Glomerular endothelial cell (primary cell): ENCODE measurements at places on chromosomes 1 and 21. TPM values are rescaled to one million over a fixed set of nuclear protein-coding genes. Genes with fewer than 3 reads are reported as not detected.

The AXDND1 gene
- total RNA-seq, result not detected in 2 replicates

The PDPN gene
- 4.2 and 14.8 TPM in 2 replicates for total RNA-seq

The CREB3L4 gene
- 5.4 and 10.5 TPM in 2 replicates for total RNA-seq

The KISS1 gene
- total RNA-seq, result 8.0 TPM in 1 of 2 replicates, not detected in the other

The F5 gene
- total RNA-seq, result not detected in 2 replicates

The MRAP gene
- not detected in 2 replicates for total RNA-seq

The GBP1 gene
- total RNA-seq, result 24.7 and 60.4 TPM in 2 replicates

The CENPL gene
- total RNA-seq, result 5.3 and 5.4 TPM in 2 replicates

The TMCC2 gene
- 3.7 and 5.3 TPM in 2 replicates for total RNA-seq

The SLC50A1 gene
- total RNA-seq, result 21.0 and 29.1 TPM in 2 replicates

The CYP2J2 gene
- 0.05 and 0.58 TPM in 2 replicates for total RNA-seq

The CLEC20A gene
- total RNA-seq, result not detected in 2 replicates

The PLEKHG5 gene
- 44.9 and 63.7 TPM in 2 replicates for total RNA-seq

The LCE3D gene
- total RNA-seq, result not detected in 2 replicates

The PLXNA2 gene
- total RNA-seq, result 142 and 181 TPM in 2 replicates

The LENEP gene
- not detected in 2 replicates for total RNA-seq

The DNASE2B gene
- not detected in 2 replicates for total RNA-seq

The HTR6 gene
- total RNA-seq, result not detected in 2 replicates
